Suppressor macrophage treated with lipopolysaccharide for 1 hour (primary cell): ENCODE measurements at places on chromosomes 5 and 9.
A peak's percentile ranks its signal among the peaks of the same experiment; 100 is the strongest.

DNA sequence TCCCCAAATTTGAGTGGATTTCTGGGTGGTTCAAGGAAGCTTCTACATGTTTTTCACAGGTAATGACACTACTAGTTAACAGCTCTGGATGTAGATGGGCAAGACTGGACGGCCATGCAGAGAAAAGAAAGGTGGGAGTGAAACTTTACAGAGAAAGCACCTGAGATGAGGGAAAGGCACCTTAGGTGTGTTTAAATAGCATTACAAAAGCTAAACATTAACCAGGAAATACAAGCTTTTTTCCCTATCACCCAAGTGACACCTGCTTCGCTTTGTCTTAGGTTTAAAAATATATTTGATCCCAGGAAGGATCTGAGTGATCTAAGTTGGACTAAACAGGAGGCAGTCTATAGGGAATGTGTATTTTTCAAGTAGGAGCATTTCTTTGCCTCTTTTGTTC lies 8.3 kb downstream of the C9orf152 start:
- no peak for DNase-seq

- DNase-seq, result no peak
These were observed 22.7 kb downstream of the CYFIP2 start for GRCh38 chr5:157288405-157289163.

DNA sequence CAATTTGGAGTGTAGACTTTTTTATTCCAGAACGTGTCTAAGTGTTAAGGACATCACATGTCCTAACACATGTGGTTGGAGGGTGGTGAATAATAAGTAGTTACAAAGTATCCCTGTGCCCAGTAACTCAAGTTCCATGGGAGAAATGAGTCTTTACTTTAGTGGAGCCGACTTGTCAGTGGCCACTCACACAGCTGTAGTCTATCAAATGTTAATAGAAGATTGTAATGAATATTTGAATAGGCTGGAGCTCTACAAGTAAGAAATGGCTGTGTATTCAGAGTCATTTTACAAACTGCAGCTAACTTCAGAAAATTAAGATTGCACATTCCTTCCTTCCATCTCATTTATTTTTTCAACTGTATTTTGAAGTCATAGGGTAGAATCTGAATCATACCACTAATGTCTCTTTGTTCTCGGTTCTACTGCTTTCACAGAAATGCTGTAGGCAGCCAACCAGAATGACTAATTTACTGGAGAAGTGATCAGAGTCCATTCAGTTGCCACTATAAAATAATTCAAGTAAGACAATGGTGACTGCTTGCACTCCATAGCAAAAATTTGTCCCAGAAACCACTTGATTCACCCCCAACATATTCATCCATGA lies 394.8 kb downstream of the NR2F1-AS1 start:
- DNase-seq, result no peak

DNA sequence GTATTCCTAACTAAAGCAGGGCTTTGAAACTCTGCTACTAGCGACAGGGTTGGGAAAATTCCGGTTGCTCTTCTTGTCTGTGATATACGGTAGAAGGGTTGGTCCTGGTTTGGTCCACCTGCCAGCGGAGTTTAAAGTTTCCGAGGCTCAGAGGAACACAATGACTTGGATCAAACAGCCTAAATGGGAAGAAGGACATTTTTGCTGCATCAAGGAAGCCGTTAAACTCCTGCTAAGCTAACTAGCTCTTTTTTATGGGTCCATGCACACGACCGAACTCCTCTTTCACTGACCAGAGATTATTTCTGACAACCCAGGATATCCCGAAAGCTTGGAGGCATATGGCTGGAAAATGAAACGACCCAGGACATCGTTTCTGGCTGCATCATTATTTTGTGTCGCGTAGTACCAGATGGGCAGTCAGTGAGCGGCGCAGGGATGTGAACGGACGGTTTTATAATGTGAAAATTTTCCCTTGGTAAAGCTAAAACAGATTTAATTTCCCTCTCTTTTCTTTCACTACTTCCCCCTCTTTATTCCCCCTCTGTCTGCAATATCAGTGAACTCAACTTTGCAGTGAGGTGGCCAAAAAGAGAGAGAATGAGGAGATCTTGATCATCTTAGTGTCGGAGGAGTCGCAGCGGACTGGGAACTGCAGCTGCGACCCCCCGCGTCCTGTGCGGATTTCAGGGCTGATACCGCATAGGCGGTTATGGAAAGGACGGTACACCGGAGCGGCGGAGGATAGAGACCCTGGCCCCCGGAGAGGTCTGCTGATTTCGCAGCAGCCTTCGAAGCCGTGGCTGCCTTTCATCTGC lies at the start of gene LURAP1L:
TSS of gene LURAP1L (plus strand) at position 160 of the 818 bp plus-strand sequence. CDS start 696 bp downstream, outside the sequence.
- DNase-seq, result peak; percentile 2

DNA sequence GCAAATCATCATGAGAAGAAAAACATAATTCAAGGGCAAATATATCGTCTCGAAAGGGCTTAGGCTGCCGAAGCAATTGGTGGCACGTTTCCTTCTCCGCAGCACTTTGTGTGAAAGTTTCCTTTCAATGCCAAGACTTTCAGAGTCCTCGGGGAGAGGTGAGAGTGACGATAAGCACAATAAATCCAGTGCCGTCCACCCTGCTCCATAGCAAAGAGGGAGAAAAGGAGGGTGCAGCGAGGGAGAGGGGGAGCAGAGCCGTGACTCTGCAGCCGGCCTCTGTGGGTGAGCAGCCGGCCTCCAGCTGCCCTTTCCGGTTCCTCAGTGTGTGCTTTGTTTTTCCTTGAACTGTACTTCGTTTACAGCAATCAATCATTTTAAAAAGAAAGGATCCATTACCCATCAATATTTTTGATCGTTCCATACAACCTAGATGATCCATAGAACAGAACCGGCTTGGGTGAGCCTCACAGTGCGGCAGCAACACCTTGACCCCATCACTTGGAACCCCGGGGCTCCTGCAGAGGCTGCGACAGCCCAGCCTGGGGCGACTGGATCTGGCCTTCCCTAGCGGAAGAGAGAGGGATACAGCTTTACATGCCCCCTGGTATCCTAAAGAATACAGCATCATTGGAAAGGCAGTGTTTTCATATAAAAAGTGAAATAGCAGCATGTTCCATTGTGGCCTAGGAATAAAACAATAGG lies 247.0 kb upstream of the IRX4 start:
- no peak for DNase-seq

DNA sequence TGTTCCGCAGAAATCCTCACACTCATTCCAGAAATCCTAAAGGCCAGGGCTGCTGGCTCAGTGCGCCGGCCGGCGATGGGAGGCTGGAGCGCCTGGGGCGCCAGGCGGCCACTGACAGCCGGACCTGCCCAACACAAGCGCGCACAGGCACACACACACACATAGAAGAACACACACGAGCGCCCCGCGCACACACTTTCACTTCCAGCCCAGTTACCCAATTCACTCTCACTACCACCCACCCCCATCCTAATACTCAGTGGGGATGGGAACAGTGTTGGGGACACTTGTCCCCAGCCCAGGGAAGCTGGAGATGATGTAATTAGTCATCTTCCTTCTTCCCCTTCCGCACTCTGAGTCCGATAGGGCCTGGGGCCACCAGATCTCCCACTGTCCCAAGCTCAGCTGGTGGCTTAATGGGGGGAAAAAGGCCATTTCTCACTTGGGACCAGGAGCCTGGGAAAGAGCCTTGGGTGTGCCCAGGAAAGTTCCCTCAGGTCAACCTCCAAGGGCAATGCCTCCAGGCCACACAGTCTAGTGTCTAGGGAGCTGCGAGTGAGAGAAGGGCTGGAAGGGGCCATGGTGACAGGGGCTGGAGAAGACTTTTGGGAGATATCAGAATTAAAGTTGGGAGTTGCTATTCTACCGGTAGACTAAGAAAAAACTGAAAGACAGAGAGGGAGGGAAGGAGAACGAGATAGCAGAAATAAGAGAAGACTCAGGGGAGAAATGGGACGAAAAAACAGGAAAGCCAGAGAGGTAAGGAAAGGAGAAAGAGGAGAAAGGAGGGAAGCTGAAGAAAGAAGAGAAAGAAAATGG lies 1.7 kb downstream of the EBF1 start:
- peak; percentile 57 for DNase-seq
